ENCODE measurements at places on chromosomes 6 and 20. TPM values are rescaled to one million over a fixed set of nuclear protein-coding genes. Genes with fewer than 3 reads are reported as not detected.

Gene DLL1
- 26.9 TPM for total RNA-seq

Gene LY86
- total RNA-seq = 8.3 TPM

DNA sequence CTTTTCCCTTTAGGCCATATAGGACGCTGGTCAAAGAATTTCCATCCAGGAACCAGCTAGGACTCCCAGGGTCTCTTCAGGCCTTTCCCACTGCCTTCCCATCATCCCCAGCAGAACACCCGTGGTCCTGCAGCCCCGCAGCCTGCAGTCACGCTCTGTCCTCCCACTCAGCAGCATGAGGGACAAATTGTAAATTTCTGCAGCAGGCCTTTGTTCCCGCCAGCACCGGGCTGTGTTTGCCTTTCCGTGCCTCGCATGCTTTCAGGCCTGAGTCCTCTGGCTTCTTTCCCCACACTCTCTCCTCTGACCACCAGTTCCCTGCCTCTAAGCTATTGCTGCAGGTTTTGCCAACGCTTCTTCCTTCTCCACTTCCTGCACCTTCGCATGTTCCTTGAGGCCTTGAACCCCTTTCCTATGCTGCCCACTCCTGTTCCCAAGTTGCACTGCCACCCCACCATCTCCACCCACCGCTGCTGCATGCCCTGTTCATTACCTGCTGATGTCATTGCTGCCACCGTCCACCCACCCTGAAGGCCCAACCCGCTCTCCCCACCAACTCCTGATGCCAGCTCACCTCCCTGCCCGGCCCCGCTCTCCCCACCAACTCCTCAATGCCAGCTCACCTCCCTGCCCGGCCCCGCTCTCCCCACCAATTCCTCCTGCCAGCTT lies 49.8 kb downstream of the RNASET2 start:
- no peak overlapping the region for H3K4me3 ChIP-seq
- DNase-seq = no peak
- no peaks in the 10 kb centered on the region for H3K27me3 ChIP-seq
- no peak overlapping the region for H3K27ac ChIP-seq
- H3K4me1 ChIP-seq = no peaks in the 10 kb centered on the region

DNA sequence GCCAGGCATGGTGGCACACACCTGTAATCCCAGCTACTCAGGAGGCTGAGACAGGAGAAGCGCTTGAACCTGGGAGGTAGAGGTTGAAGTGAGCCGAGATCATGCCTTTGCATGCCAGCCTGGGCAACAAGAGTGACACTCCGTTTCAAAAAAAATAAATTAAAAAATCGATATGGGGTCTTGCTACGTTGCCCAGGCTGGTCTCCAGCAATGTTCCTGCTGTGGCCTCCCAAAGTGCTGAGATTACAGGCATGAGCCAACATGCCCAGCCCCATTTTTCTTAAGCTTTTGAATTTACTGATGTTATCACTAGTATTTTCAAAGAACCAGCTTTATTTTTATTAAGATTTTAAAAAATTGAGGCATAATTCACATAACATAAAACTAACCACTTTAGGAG lies 23.6 kb downstream of the POLR1C start:
- DNase-seq = no peak
- H3K27me3 ChIP-seq = no peaks in the 10 kb centered on the region
- no peaks in the 10 kb centered on the region for H3K36me3 ChIP-seq
- H3K4me3 ChIP-seq = no peak overlapping the region
- no peaks in the 10 kb centered on the region for H3K4me1 ChIP-seq
- H3K27ac ChIP-seq = no peak overlapping the region

- H3K27me3 ChIP-seq = no peaks in the 10 kb centered on the region
- no peak for DNase-seq
- peaks cover 13% of the 10 kb centered on the region for H3K4me1 ChIP-seq
- H3K4me3 ChIP-seq = no peak overlapping the region
These were observed 46.2 kb downstream of the TRAF3IP2 start for GRCh38 chr6:111559188-111560097.

GRCh38 chr20:14444106-14444505 lies 106.7 kb upstream of the FLRT3 start:
- no peaks in the 10 kb centered on the region for H3K27me3 ChIP-seq
- DNase-seq = no peak
- no peak overlapping the region for H3K4me3 ChIP-seq
- no peaks in the 10 kb centered on the region for H3K4me1 ChIP-seq

- no peaks in the 10 kb centered on the region for H3K27me3 ChIP-seq
- no peak for DNase-seq
- no peaks in the 10 kb centered on the region for H3K4me1 ChIP-seq
- H3K4me3 ChIP-seq = no peak overlapping the region
These were observed 267.2 kb downstream of the ADGRG6 start for GRCh38 chr6:142568857-142569597.

DNA sequence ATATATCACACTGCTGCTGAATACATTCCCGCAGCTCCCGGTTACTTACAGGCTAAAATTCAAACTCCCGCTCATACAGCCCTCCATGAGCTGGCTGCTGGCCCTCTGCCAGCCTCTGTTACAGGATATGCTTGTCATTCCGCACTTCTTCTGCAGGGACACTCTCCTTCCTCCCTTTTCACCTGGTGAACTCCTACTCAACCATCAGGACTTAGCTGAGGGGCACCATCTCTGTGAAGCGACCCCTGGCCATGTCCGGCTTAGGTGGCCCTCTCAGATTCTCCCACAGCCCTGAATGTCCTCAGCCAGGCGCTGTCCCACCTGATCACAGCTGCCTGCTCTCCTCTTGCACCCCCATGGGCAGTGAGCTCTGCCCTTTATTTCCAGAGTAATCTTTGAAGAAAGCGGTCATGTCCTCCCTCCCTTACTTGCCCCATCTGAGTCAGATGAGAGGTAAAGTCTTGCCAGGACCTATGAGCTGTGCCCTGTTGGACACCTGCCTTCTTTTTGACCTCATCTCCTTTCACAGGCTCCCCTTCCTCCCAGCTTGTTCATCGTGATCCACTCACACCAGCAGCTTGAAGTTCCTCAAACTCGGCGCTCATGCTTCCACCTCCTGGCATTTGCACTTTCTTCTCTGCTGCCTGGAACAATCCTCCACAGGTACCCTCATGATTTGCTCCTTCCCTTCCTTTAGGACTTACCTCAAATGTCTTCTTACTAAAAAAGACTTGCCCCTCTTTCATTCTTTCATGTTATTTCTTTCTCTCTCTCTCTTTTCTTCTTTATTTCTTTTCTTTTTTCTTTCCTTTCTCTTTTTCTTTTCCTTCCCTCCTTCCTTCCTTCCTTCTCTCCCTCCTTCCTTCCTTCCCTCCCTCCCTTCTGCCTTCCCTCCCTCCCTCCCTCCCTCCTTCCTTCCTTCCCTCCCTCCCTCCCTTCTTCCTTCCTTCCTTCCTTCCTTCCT lies 5.6 kb downstream of the CYP24A1 start:
- no peaks in the 10 kb centered on the region for H3K4me1 ChIP-seq
- H3K27ac ChIP-seq = no peak overlapping the region
- H3K27me3 ChIP-seq = peaks cover 32% of the 10 kb centered on the region
- no peaks in the 10 kb centered on the region for H3K36me3 ChIP-seq

Measured in breast epithelium (tissue), 4 donors.